Transverse colon (tissue), 4 donors: ENCODE measurements at places on chromosomes 13 and 19.

DNA sequence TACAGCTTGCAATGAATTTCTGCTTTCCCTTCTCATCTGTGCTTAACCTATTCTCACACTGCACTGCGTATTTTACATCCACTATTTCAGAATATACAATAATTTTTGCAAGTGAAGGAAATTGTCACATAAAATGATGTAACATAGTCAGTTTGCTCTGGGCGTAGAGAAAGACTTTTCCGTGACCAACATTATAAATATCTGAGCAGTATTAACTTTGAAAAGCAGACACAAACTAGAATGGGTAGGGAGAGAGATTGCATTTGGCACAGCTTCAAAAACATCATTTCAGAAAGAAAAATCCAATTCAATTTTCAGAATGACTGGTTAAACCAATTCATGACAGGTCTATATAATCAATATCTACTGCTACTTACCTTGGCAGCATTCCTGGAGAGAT lies 352.5 kb upstream of the MIR17HG start:
- no peak for DNase-seq

- DNase-seq = no peak
Measured at GRCh38 chr19:35710784-35711723, 6.7 kb downstream of the ZBTB32 start.

DNA sequence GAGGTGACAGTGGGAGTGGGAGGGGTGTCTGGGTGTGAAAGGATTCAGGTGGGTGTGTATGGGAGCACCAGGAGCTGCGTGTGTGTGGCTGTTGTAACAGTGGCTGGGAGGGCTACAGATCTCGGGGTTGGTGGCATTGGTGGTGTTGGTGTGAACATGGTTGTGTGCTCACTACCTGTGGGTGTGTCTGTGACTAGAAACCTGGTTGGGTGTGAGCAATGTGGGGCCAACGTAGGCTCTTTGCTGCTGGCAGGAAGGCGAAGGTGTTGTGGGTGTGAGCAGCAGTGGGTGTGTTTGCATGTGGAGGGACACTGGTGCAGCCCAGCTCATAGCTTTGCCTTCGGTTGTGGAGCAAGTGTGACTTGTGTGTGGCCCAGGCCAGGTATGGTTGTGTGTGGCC lies 3.7 kb upstream of the NR2C2AP start:
- DNase-seq = no peak

DNA sequence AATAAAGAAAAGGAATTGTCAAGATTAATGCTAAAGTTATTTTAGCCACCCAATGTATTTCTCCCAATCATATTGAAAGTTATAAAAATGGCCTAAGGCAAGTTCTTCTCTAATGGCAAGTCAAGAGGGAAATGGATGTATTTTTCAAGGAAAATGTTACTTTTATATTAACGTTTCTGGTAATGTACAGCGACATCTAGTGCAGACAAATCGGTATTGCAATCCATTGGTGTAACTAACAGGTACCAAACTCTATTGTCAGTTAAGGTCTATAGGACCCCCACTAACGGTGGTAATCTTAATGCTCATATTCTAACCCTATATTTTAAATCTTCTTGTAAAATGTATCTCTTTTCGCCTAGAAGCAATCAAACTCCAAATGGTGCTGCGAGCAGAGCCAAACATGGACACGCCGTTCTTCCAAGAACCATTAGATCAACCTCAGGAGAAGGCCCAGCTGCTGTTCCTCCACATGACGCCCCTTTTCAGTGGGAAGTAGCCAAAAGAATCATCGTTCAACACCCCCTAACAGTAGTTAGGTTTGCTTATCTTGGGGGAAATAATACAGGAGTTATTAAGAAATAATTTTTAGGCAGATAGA lies 98.5 kb upstream of the PABPC3 start:
- DNase-seq = no peak

- no peak for DNase-seq
Measured at GRCh38 chr13:28497143-28497876, 2.4 kb upstream of the FLT1 start.

- no peak for DNase-seq
Measured at GRCh38 chr13:27172495-27172842, 858 bp upstream of the USP12 start.

GRCh38 chr19:35223862-35224505 lies 4.6 kb downstream of the FAM187B start:
- DNase-seq = no peak

DNA sequence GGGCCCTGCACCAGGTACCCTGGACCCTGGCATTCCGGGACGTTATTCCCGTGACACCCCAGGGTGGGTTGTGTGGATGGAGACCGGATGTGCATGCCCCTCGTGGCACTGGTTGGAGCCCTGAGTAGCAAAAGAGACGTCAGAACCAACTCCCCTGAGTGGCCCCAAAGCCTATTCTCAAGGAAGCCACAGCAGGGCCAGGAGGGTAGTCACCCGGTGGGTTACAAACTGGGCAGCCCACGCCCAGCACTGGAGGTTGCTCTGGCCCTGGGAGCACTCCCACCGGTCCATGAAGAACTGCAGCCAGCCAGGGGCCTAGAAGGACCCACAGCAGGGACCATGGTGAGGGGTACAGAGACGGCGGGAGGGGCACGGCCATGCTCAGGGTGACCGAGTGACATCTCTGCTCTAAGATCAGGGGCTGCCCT lies 7.5 kb downstream of the KLF16 start:
- no peak for DNase-seq

GRCh38 chr19:30078381-30078910 lies 136.4 kb downstream of the URI1 start:
- peak; percentile 3 for DNase-seq

DNA sequence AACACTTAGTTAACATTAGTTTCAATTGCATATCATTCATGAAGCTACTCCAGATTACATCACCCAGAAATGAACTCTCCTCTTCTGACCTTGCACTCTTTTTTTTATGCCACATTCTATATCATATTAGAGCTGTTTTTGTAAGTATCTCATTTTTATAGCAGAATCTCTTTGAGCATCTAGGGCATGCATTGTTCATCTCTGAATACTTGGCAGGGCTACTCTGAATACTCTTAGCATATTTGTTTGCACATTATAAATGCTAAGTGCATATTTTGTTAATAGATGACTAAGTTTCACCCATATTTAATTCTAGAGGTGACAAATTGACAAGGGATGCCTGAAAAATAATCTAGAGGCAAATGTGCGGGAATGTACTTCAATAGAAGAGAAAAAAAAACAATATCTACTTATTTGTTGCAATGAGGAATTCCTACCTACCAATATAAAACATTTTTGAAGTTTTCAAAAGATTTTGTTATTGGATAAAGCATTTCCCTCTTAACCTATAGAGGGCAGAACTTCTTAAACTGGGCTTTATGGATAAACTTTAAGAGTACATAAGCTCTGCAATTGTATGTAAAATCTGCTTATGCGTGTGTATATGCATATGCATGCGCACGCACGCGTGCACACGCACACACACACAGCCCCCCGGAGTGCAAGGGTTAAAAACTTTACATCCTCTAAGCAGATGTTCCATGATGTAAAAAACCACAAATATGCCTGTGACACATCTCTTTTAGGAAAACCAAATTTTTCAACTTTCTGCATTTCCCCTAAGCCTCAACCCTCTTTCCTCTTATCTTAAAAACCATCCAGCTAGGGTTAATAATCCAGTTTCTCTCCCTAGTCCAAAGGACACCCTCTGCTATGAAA lies 73.0 kb upstream of the OXGR1 start:
- DNase-seq = no peak

DNA sequence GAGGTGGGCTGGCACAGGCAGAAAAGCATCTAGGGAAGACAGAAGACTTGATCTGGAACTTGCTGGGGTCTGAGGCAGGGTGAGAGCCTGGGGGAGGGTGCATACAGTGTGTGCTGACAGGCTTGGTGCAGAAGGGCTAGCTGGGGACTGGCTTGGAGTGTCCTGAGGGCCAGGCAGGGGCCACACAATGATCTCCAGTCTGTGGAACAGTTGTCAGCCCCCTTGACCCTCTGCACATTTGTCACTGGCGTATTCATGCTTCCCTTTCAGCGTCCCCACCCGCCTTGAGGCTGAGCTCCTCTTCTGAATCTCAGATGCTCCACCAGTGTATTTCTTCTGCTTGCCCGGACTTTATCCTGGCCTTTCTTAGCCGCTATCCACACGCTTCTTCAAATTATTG lies 2.8 kb upstream of the MICU2 start:
- no peak for DNase-seq

GRCh38 chr19:36819130-36819630 lies 19.0 kb downstream of the ZNF790 start:
- DNase-seq = no peak

DNA sequence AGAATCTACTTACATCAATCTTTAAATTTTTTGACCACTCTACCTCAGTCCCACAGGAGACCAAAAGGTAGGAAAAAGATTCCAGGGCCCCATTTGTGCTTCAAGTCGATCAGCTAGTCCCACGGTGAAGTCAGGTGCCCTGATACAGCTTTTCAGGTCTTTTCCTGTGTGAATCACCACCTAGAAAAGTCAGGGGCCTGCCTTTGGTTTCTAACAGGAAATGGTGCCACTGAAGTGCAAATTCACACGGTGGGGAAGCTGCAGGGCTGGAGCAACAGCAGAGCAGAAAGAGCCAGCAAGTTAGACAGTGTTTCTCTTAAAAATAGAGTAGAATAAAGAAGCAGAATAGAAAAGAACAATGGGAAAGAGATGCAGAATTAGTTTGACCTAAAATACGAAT lies 107.5 kb downstream of the KLF12 start:
- peak; percentile 44 for DNase-seq

DNA sequence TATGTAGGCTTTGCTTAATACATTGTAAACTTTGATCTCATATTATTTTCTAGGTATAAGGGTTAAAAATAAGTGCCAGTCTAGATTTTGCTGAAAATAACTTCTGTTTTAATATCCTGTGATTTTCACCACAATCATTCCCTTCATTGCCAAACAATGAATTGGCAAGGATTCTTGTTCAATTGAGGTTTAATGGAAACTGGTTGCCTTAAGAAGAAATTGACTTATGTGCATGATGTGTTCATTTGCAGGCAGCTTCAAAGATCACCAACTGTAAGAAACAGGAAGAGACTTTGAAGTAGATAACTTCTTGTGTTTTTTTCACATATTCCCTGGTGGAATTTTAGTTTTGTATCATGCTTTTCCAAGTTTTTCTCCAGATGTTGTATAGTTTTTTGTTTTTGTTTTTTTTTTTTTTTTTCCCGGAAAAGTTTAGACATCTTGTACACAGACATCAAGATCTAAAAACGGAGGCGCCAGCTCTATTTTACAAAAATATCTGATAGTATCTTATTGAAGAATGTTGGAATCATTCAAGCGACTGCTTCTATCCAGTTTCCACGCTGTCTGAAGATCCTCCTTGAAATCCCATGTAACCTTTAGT lies 108.3 kb downstream of the POSTN start:
- DNase-seq = no peak

GRCh38 chr13:59483501-59484145 lies 680.1 kb downstream of the DIAPH3 start:
- DNase-seq = no peak

DNA sequence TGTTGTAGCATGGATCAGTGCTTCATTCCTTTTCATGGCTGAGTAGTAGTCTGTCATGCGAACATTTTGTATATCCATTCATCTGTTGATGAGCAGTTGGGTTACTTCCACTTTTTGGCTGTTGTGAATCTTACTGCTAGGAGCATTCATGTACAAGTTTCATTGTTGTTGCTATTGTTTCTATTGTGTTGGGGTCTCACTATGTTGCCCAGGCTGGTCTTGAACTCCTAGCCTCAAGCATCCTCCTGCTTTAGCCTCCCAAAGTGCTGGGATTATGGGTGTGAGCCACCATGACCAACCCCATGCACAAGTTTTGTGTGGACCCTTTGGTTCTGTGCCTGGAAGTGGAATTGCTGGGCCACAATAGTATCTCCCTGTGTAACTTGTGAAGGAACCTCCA lies 15.8 kb downstream of the SLC25A42 start:
- no peak for DNase-seq
